ENCODE measurements at places on chromosomes 7 and 10. TPM values are rescaled to one million over a fixed set of nuclear protein-coding genes. Genes with fewer than 3 reads are reported as not detected.
A peak's percentile ranks its signal among the peaks of the same experiment; 100 is the strongest.

DNA sequence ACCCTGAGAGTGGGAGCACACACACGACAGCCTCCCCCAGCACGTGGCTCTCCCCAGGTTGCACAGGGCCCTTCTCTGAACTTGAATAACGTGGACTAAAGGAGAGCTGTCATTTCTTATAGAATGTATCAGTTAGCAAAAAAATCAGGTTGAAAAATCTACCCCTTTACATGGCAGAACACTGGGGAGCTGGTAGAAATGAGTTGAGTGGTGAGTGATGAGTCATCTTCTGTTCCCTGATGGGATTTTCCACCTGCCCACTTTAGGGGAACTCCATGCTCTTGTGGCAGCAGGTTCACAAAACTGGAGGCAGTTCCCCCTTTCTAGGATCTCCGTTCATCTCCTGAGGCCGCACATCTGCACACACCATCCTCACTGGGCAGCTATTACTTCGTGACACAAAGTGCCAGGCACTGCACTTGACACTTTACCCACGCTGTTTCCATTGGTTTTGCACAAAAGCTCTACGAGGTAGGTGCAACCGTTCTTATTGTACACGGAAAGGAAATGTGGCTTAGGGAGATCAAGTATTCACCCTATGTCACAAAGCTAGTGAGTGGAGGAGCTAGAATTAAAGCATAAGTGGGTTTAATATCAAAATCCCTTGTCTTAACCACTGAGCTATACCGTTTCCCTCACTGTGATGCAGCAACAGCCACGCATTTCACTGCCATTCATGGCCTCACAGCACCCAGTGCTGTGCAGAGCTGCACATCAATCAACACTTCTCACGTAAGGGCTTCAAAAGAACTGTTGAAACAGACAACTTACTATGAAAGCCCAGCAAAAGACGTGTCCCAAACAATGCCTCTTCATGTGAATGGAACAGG lies 80.2 kb downstream of the RNF216 start:
- no peaks in the 10 kb centered on the region for H3K27me3 ChIP-seq
- no peak overlapping the region for H3K4me3 ChIP-seq
- peaks cover 24% of the 10 kb centered on the region for H3K36me3 ChIP-seq
- H3K27ac ChIP-seq: no peak overlapping the region

Gene SPDYE1
- not detected for total RNA-seq

- DNase-seq: no peak
- H3K4me1 ChIP-seq: peaks cover 30% of the 10 kb centered on the region
- no peak overlapping the region for H3K27ac ChIP-seq
- H3K4me3 ChIP-seq: no peak overlapping the region
- H3K27me3 ChIP-seq: no peaks in the 10 kb centered on the region
- H3K36me3 ChIP-seq: no peaks in the 10 kb centered on the region
Measured at GRCh38 chr7:1040790-1041189, 3.6 kb upstream of the GPR146 start.

Gene SAMD9L
- total RNA-seq: 3.6 TPM

Gene ZNF736
- total RNA-seq: 8.0 TPM

DNA sequence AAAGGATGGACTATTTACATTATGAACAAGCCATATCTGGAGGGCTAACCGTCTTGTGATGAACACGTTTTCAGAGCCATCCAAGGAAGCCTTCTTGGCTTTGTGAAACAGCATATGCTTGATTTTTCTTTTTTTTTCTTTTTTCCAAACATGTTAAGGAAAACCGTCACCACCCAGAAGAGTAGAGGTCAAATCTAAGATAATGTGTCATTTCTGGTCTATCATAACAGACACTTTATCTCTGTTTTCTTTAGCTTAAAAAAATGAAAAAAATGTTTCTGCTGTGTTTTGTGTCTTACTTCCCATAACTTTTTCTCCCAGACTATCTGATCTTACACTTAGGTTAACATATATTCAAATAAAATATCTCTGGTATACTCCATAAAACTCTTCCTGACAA lies 76.1 kb upstream of the DGKB start:
- no peak overlapping the region for H3K4me3 ChIP-seq
- H3K36me3 ChIP-seq: no peaks in the 10 kb centered on the region
- H3K27ac ChIP-seq: no peak overlapping the region
- no peaks in the 10 kb centered on the region for H3K27me3 ChIP-seq

Gene TAS2R3
- total RNA-seq: 0.20 TPM

DNA sequence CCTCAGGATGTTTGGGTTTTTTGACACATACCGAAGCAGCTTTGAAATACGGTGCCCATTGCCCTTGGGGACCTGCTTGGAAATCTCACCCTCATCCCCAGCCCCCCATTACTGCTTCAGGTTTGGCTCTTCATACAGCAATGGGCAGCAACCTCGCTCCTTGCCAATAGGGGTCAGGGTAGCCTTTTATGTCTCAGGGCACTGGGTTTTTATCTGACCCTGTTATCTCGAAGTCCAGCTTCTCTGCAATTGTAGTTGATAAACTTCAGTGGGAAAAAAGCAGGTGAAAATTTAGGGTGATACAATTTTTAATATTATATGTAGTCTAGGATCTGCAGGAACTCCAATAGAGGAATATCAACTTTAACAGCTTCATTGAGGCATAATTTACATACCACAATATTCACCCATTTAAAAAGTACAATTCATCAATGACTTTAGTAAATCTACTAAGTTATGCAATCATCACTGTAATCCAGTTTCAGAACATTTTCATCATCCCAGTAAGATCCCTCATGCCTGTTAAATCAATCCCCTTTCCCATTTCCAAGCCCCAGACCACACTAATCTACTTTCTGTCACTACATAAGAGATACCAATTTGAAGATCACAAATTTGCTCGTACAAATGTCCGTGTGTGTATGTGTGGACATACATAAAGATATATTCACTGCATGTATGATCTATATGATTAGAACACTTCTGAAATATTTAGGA lies 386.2 kb downstream of the KCNMA1 start:
- no peak for DNase-seq
- no peak overlapping the region for H3K4me3 ChIP-seq
- no peak overlapping the region for H3K27ac ChIP-seq
- no peaks in the 10 kb centered on the region for H3K4me1 ChIP-seq
- H3K36me3 ChIP-seq: no peaks in the 10 kb centered on the region

Gene AOC1
- total RNA-seq: not detected

DNA sequence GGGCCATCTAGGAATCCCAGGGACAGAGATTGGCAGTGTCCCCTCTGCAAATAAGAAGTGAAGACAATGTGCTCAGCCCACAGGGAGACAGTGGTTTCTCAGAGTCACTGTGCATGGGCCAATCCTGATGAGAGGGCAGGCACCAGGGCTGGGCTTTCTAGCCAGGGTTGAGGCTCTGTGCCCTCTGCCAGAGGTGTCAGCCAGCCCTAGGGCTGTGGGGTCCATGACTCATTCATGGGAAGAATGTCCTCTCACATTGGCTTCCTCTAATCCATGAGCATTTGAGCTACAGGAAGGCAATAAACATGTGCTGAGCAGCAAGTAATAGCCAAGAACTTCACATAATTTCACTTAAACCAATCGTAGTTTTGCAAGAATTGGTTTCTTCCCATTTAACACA lies 482.0 kb upstream of the MGMT start:
- no peaks in the 10 kb centered on the region for H3K36me3 ChIP-seq
- DNase-seq: no peak
- peaks cover 6% of the 10 kb centered on the region for H3K27me3 ChIP-seq
- H3K4me1 ChIP-seq: no peaks in the 10 kb centered on the region
- H3K4me3 ChIP-seq: no peak overlapping the region

GRCh38 chr10:30751678-30752331 lies 122.3 kb upstream of the LYZL2 start:
- no peak overlapping the region for H3K4me3 ChIP-seq
- no peaks in the 10 kb centered on the region for H3K4me1 ChIP-seq

GRCh38 chr10:89283936-89284475 lies 17.8 kb upstream of the IFIT2 start:
- H3K27ac ChIP-seq: peak overlapping the region; percentile 65
- peak; percentile 70 for DNase-seq
- H3K27me3 ChIP-seq: no peaks in the 10 kb centered on the region
- no peaks in the 10 kb centered on the region for H3K36me3 ChIP-seq
- H3K4me1 ChIP-seq: peaks cover 25% of the 10 kb centered on the region
- H3K4me3 ChIP-seq: no peak overlapping the region

Gene TMEM72
- not detected for total RNA-seq

DNA sequence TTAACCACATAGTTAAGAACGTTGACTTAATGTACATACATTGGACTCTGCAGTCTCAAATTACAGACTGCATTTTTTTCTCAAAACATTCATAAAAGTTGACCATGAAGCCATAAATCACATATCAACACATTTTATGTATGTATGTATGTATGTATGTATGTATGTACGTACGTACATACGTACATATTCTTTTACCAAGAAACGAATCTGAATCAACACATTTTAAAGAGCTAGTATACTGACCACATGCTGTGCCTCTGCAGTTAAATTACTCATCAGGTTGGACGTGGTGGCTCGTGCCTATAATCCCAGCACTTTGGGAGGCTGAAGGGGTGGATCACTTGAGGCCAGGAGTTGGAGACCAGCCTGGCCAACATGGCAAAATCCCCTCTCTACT lies 105.8 kb downstream of the GPR158 start:
- no peaks in the 10 kb centered on the region for H3K27me3 ChIP-seq
- DNase-seq: no peak
- no peak overlapping the region for H3K4me3 ChIP-seq
- H3K4me1 ChIP-seq: no peaks in the 10 kb centered on the region
- no peaks in the 10 kb centered on the region for H3K36me3 ChIP-seq
- no peak overlapping the region for H3K27ac ChIP-seq

- peak overlapping the region; percentile 81 for H3K27ac ChIP-seq
- peak overlapping the region; percentile 76 for H3K4me3 ChIP-seq
- peaks cover 77% of the 10 kb centered on the region for H3K4me1 ChIP-seq
- H3K36me3 ChIP-seq: no peaks in the 10 kb centered on the region
- no peak for DNase-seq
Measured at GRCh38 chr10:71771204-71771603, 2.1 kb downstream of the VSIR start.

Gene PDK4
- 585 TPM for total RNA-seq

DNA sequence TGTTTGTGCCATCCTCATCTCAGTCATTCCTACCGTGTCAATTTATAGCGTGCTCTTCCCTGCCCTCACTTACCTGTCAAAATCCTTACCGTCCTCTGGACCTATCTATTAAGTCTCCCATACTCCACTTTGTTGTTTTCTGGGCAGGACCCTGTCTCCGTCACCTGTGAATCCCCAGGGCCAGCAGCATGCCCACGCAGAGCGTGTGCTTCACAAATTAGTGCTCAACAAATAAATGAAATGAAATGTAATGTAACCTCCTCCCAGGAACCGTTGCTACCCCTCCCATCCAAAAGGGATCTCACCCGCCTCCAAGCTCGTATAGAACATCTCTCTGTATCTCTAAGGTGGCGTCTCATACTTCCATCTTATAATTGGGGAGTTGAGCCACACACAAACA lies 589.9 kb upstream of the MGMT start:
- peaks cover 3% of the 10 kb centered on the region for H3K27me3 ChIP-seq
- no peaks in the 10 kb centered on the region for H3K36me3 ChIP-seq

Gene GNAT3
- total RNA-seq: not detected

DNA sequence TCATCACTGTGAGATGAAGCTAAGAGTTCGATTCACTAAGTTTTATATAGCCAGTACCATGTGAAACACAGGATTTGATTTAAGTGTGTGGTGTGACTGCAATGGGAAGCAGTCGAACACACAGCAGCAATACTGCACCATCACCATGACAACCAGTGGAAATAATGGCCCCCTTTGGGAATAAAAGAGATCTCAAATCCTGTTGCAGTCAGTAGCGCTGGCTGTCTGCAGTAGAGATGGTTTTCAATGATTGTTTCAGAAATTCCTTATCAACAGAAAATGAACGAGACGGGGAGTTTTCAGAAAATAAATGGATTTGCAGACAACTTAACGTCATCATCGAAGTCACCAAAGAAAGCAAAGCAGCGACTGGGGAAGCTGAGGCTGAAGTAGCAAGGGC lies 91.0 kb downstream of the PTPRE start:
- no peaks in the 10 kb centered on the region for H3K4me1 ChIP-seq
- no peak for DNase-seq
- no peak overlapping the region for H3K27ac ChIP-seq
- H3K27me3 ChIP-seq: peaks cover 2% of the 10 kb centered on the region
- H3K36me3 ChIP-seq: no peaks in the 10 kb centered on the region
- no peak overlapping the region for H3K4me3 ChIP-seq

DNA sequence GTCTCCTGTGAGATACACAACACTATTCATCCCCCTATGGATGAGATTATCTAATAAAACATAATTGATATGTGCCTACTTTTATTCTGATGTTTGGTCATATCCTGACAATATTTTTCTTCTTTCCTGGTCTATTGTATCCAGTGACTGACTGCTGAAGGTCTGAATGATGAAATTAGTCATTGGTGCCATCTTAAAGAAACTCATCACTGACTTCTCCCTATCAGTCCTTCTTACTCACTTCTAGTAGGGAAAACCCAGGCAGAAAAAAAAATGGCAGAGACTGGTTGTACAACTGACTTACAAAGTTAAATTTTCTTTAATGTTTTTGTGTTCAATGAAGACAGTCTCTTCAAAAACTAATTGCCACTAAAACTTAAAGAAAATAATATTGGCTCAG lies 377.4 kb downstream of the HTR7 start:
- H3K4me3 ChIP-seq: no peak overlapping the region
- no peak overlapping the region for H3K27ac ChIP-seq
- no peak for DNase-seq
- H3K4me1 ChIP-seq: no peaks in the 10 kb centered on the region
- no peaks in the 10 kb centered on the region for H3K27me3 ChIP-seq

DNA sequence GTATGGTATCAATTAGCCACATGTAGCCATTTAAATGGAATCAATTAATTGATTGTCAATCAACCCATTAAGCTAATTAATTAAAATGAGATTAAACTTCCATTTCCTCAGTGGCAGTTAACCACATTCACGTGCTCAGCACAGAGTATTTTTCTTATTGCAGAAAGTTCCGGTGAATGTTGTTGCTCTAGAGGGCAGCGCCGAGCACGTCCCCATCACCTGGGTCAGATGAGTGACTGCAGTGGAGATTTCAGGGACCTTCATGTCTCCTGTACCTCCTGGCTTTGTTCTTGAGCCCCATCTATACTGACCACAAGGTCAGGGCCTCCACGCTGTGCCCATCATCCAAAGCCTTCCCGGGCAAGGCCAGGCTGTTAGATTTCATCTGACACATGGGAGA lies 168.8 kb upstream of the MKI67 start:
- no peak overlapping the region for H3K4me3 ChIP-seq
- no peak for DNase-seq
- no peak overlapping the region for H3K27ac ChIP-seq

DNA sequence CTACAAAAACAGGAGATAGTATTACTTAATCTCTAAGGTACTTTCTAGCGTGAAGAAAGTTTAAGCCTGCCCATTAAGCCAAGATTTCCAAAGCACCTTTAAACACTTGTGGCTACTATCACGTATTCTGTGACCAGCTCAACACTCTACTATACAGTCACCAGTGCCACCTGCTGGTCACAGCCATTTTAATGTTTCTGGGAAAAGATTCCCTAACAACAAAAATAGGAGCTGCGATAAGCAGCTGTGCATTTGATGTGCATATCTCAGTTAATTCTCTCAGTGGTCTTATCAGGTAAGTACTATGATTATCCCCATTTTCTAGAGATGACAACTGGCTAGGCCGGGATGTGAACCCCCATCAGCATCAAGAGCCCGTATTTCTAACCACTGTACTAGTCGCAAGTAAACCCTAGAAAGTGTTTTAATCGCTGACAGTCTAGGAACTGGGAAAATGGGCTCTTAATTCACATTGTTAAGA lies 860 bp downstream of the SEC31B start:
- DNase-seq: peak; percentile 39
- H3K4me3 ChIP-seq: peak overlapping the region; percentile 72
- peaks cover 28% of the 10 kb centered on the region for H3K4me1 ChIP-seq
- peaks cover 3% of the 10 kb centered on the region for H3K36me3 ChIP-seq

Gene CDHR3
- 0.50 TPM for total RNA-seq
